ENCODE measurements at places on chromosomes 7 and 10. TPM values are rescaled to one million over a fixed set of nuclear protein-coding genes. Genes with fewer than 3 reads are reported as not detected.
A peak's percentile ranks its signal among the peaks of the same experiment; 100 is the strongest.

GRCh38 chr7:4022265-4022664 lies 659.8 kb upstream of the FOXK1 start:
- no peak for DNase-seq

GHRHR gene
- not detected for total RNA-seq

DNA sequence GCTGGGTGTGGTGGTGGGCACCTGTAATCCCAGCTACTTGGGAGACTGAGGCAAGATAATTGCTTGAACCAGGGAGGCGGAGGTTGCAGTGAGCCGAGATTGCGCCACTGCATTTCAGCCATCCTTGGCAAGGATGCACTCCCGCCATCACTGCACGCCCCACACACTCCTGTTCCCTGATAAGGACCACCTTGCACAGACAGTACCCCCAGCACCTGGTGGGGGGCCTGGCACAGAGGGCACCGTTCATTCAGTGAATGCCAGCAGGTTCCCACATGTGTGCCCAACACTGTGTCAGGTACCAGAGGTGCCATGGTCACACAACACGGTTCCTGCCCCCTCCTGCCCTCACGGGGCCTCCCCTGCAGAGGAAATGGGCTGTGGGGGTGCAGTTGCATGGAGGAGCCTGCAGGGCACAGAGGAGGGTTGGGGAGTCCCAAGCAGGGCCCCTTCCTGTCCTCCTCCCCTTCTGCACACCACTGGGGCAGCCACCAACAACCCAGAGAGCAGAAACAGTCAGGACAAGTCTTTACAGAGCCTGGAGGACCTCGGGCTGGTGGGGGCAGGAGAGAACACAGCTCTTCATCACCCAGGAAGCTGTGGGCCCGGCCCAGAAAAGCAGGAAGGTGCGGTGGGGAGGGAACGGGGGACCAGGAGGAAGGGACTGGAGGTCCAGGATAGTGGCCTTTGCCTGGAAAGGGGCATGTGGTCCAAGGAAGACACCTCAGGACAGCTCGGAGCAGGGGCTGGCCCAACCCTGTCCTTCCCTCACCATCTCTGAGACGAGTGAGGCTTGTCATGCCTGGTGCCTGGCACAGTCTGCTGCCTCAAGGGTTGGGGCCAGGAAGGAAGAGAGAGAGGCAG lies 7.1 kb downstream of the CRYGN start:
- peak; percentile 48 for DNase-seq

TEX47 gene
- total RNA-seq, result not detected

SAP25 gene
- 11.8 TPM for total RNA-seq

GRCh38 chr10:299969-300368 lies 164.7 kb downstream of the ZMYND11 start:
- DNase-seq, result no peak

DNA sequence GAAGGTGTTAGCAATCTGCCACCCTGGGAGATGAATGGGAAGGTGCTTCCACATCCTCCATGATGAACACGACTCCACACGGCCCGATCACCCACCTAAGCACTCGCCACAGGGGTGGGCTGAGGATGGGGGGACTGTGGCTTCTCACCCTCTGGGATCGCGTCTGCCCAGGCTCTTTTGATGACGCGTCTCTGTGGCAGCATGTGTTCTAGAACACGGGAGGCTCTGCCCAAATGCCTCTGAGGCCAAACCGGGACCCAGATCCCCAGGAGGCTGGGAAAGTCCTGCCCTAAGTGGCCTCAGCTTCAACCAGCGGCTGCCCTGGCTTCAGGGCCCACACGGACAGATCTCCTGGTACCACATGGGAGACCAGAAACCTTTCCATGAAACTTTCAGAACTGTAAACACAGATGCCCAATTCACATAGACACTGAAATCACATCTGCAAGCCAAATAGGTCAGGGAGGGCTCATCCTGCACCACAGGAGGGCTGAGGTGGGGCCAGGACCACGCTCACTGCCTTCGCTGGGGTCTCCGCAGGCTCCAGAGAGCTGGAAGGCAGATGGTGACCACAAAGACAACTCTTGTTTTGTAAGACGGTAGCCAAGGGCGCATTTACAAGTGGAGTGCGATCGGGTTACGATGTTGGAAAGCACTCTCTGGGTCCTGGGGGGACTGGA lies 200.6 kb downstream of the PTPRN2 start:
- no peak for DNase-seq

AKR1D1 gene
- not detected for total RNA-seq

DNA sequence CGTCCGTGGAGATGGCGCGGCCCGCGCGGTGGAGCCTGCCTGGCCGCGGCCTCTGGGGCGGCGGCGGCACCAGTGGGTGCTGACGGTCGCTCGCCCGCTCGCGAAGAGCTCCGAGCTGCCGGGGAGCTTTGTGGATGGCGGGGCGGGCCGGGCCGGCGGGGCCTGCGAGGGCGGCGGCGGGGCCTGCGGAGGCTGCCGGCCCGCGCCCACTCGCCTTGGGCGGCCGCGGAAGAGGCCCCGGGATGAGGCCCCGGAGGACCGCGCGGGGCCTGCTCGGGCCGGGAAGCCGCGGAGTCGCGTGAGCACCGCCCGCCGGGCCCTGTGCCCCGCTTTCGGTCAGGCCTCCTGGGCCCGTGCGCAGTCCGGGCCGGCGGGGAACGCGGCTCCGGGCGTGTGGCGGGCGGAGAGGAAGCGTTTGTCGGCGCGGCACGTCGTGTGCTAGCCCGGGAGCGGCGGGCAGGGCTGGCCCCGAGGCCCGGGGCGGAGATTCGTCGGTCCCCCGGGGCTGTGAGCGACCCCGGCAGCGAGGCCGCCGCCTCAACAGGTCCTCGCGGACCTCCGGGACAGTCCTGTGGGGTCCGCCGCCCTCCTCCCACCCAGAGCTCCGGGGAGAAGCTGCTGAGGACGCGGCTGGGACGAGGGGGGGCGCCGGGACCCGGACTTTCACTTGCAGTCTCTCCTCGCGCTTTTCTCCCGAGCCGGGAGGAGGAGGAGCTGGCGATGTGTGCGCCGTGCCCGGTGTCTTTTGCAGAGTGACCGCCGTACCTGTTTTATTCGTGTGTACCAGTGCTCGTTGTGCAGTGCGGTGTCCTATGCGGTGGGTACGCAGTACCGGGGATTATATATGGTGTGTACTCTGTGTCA lies 578 bp downstream of the ZMYND11 start:
- peak; percentile 58 for DNase-seq

GRCh38 chr10:49165821-49166483 lies 22.2 kb downstream of the TMEM273 start:
- no peak for DNase-seq

GRCh38 chr7:1740214-1740613 lies 70.1 kb downstream of the ELFN1 start:
- no peak for DNase-seq

THAP5 gene
- total RNA-seq, result 33.8 TPM

CACNB2 gene
- total RNA-seq, result 1.6 TPM

CUL1 gene
- 74.5 TPM for total RNA-seq

- peak; percentile 47 for DNase-seq
These were observed 26.6 kb downstream of the ZNF775 start for GRCh38 chr7:150405584-150406311.

GRCh38 chr7:28183627-28184026 lies 3.0 kb upstream of the JAZF1 start:
- DNase-seq, result no peak

- no peak for DNase-seq
These were observed 333.7 kb upstream of the PODXL start for GRCh38 chr7:131890176-131890575.

All from activated T-helper 2 cell treated with anti-CD3 and anti-CD28 coated beads, Interferon-gamma antibody, Interleukin-2, Interleukin-4, amounts not matched to agents 10 μg/mL and 5 μg/mL and 100 μg/mL, durations not matched to agents 14 hours and 24 hours and 36 hours (primary cell).